ENCODE measurements at places on chromosomes 7 and 10. TPM values are rescaled to one million over a fixed set of nuclear protein-coding genes. Genes with fewer than 3 reads are reported as not detected.

The RTKN2 gene
- 4.7 TPM for total RNA-seq

DNA sequence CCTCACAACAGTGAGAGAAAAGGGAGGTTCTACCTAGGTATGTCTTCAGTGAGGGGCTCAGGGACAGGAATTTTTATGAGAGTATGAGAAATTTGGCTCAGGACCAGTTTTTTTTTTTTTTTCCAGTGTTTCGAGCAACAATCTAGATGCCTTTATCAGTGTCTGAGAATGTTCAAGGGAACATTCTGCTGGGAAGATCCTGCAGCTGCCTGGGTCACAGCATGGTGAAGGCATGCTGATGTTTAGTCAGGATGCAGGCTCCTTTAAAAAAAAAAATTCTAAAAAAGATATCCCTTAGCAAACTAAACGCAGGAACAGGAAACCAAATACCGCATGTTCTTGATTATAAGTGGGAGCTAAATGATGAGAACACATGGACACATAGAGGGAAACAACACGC is 31.0 kb downstream of the SBDS start:
- DNase-seq, result no peak

DNA sequence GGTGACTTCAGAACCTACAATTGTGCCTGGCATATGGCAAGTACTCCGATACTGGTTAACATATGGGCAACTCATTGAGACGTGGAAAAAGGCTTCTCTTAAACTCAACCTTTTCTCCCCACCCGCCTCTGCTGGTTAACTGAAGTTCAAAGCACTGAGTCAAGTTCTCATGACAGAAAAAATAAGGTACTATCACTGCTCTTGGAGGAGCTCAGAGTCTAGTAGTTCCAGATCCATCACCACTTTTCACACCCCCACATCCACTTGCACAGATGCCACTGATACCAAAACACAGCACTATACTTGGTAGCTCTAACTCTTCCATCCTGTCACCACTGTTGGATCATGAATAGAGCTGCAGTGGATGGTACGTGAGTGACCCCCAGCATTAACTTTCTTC is 36.2 kb downstream of the CCDC6 start:
- no peak for DNase-seq

- DNase-seq, result peak; percentile 38
Measured at GRCh38 chr7:139767561-139767982, 10.2 kb downstream of the HIPK2 start.

The EIF5AL1 gene
- total RNA-seq, result 3.5 TPM

The LBX1 gene
- not detected for total RNA-seq

- no peak for DNase-seq
Measured at GRCh38 chr7:148037044-148037443, 553.5 kb upstream of the C7orf33 start.

DNA sequence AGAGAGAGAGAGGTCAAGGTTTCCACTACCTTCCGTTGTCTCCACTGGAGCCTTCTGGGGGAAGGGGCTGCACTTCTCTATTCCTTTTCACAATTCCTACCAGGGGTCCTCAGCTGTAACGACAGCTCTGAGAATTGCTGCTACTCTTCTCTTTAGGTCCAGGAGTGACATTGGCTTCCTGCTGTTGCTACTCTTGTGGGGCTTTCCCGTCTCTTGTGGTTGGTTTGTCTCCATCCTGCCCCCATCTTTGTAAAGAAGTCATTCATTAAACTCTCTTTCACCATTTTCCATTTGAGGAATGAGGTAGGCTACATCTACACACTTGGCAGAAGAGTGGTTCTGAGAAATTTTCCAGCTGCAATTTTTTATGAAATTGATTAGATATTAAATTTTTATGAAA is 238.8 kb upstream of the LYZL1 start:
- no peak for DNase-seq

DNA sequence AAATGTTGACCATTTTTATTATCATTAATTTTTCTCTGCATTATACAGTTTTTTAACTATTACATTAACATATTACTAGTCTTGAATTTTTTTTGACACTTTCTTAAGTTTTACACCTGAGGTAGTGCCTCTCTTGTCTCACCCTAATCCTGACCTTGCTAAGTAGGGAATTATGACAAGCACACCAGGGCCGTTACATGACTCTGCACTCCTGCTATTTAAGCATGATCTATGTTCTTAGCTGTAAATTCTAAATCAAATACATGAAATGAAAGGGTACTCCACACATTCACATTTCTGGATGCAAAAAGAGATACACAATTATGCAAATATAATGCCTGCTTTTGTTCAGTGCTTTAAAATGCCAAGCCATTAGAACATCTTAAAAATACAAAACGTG is 23.6 kb downstream of the CPVL start:
- DNase-seq, result no peak

DNA sequence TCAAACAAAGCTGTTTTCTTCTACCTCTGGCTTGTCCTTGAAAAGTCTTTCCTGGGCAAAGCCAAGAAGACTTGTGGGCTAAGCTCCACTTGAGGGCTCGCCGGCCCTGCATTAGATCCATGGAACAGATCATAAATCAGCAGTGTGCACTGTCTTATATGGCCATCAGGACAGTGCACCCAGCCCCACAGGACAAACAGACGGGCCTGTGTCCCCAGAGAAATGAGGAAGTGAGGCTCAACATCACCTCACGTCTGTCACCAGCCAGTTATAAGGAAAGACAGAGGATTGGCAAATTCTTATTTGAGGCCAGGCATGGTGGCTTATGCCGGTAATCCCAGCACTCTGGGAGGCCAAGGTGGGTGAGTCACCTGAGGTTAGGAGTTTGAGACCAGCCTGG is 12.3 kb upstream of the IFT22 start:
- no peak for DNase-seq

GRCh38 chr7:1919539-1920265 is 249.6 kb downstream of the ELFN1 start:
- peak; percentile 22 for DNase-seq

DNA sequence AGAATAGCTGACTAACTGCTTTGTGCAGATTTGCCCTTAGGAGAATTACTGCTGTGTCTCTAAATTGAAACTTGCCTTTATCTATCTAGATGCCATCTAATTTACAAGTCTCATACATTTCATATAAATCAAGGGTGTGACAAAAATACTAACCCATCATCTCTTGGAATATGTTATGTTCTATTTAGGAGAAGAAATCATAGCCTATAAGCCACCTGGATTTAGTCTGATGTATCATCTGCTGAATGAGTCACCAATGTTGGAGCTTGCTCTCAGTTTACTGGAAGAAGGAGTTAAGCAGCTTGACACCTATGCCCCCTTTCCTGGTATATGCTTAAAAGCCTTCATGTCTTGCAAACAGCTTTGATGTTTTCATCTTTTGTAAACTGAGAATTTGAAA is 43.5 kb downstream of the NUP205 start:
- DNase-seq, result peak; percentile 5

DNA sequence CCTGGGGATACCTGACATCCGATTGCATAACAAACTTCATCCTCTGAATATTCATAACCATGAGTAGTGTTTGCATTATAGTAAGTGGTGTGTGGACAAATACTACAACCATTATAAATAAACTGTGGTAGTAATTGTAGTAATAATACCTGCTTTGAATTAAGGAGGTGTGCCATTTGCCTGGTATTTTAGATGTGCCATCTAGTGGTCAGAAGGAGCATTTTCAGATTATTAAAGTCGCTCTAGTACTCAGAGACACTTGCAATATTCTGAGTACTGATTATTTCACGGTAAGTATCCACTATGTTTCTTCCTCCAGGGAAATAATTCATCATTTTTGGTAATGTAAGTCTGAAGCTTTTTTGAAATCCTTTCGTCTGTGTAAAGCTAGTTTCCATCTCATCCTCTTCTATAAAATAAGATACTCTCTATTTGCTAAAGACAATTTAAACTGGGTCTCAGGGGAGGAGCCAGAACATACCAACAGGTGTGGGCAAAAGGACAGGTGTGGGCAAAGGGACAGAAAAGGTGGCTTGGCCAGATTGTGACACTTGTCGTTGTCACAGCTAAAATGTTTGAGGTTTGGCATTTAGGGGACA is 115.3 kb upstream of the WDR11 start:
- no peak for DNase-seq

The PLXNA4 gene
- 0.02 TPM for total RNA-seq

- DNase-seq, result no peak
Measured at GRCh38 chr10:119775529-119775928, 49.7 kb downstream of the INPP5F start.

GRCh38 chr7:69772718-69773436 is 174.6 kb downstream of the AUTS2 start:
- no peak for DNase-seq

The VSIR gene
- 52.0 TPM for total RNA-seq

DNA sequence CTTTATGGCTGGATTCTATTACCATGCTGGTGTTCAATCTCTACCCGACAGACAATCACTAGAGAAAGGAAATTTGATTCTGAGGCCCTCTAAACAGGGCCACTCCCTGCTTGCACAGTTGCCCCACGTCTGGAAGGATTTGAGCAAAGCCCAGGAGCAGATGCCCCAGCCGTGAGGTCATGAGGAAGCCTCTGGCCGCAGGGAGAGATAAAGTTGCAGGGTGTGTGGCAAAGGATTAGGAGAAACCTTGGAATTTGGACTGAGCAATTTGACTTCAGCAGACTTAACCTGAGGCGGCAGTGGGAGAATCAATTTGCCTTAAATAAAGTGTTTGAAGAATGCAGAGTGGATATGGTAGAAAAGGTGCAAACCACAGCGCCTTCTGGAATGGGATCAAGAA is 40.2 kb upstream of the KLF6 start:
- no peak for DNase-seq

- no peak for DNase-seq
Measured at GRCh38 chr7:107072133-107072532, 27.6 kb downstream of the PRKAR2B start.

The SUN1 gene
- 74.4 TPM for total RNA-seq

- DNase-seq, result no peak
Measured at GRCh38 chr10:64277536-64277935, 756.3 kb downstream of the REEP3 start.

- no peak for DNase-seq
Measured at GRCh38 chr10:32376097-32376496, 29.1 kb upstream of the EPC1 start.

The FOXI2 gene
- total RNA-seq, result not detected

The FGL2 gene
- total RNA-seq, result not detected

DNA sequence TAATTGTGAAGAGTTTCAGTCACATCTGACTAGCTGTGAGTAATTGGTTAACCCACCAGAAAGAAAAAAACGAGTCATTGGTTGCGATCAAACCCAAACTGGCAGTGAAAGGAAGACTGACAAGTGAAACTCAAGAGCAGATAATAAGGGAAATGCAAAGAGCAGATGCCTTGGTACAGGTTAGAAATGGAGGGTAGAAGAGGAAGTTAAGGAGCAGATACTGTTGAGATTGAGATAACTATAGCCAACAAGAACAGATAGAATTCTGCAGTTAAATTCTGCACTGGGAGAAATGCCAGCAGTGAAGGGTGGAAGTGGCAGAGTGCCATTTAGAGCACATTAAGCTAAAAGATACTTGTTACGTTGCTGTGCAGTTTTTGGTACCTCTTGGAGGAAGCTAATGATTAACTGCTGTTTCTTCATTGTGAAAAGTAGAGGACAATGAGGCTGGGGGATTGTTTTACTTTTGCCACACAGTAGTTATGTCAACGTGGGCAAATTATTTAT is 65.8 kb downstream of the CDK13 start:
- peak; percentile 27 for DNase-seq

- no peak for DNase-seq
Measured at GRCh38 chr7:1915956-1916600, 246.0 kb downstream of the ELFN1 start.

The HKDC1 gene
- 1.6 TPM for total RNA-seq

GRCh38 chr7:464454-465401 is 54.9 kb downstream of the PDGFA start:
- no peak for DNase-seq

The EN2 gene
- total RNA-seq, result not detected

GRCh38 chr7:155731380-155731779 is 80.9 kb downstream of the SHH start:
- DNase-seq, result no peak

The NRP1 gene
- total RNA-seq, result 0.10 TPM

- no peak for DNase-seq
Measured at GRCh38 chr7:92644406-92645113, 54.4 kb upstream of the FAM133B start.

The CCT6A gene
- 231 TPM for total RNA-seq

- no peak for DNase-seq
Measured at GRCh38 chr10:102581981-102582580, 62.2 kb upstream of the TRIM8 start.

DNA sequence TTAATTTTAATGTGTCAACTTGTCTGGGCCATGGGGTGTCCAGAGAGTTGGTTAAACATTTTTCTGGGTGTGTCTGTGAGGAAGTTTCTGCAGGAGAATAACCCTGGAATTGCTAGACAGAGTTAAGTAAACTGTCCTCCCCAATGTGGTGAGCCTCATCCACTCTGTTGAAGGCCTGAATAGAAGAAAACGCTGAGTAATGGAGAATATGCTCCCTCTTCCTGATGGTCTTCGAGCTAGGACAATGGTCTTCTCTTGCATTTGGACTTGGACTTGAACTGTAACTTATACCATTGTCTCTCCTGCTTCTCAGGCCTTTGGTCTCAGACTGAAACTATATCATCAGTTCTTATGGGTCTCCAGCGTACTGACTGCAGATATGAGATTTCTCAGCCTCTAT is 296.0 kb upstream of the IMMP2L start:
- DNase-seq, result no peak

The SUN3 gene
- not detected for total RNA-seq

The IL6 gene
- 4.0 TPM for total RNA-seq

The CLEC5A gene
- total RNA-seq, result not detected

The RBAK gene
- 5.6 TPM for total RNA-seq

- DNase-seq, result no peak
Measured at GRCh38 chr7:26049081-26049480, 102.9 kb upstream of the NFE2L3 start.

The BCCIP gene
- total RNA-seq, result 107 TPM

The ADRB1 gene
- not detected for total RNA-seq

DNA sequence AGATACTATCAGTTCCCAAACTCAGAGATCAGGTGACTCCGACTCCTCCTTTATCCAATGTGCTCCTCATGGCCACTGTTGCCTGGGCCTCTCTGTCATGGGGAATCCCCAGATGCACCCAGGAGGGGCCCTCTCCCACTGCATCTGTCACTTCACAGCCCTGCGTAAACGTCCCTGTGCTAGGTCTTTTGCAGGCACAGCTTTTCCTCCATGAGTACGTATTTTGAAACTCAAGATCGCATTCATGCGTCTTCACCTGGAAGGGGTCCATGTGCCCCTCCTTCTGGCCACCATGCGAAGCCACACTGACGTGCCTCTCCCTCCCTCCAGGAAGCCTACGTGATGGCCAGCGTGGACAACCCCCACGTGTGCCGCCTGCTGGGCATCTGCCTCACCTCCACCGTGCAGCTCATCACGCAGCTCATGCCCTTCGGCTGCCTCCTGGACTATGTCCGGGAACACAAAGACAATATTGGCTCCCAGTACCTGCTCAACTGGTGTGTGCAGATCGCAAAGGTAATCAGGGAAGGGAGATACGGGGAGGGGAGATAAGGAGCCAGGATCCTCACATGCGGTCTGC is 162.2 kb downstream of the EGFR start:
- DNase-seq, result no peak

GRCh38 chr10:132721725-132722124 is 64.2 kb downstream of the NKX6-2 start:
- no peak for DNase-seq
